ENCODE measurements at places on chromosomes 12 and 14.

DNA sequence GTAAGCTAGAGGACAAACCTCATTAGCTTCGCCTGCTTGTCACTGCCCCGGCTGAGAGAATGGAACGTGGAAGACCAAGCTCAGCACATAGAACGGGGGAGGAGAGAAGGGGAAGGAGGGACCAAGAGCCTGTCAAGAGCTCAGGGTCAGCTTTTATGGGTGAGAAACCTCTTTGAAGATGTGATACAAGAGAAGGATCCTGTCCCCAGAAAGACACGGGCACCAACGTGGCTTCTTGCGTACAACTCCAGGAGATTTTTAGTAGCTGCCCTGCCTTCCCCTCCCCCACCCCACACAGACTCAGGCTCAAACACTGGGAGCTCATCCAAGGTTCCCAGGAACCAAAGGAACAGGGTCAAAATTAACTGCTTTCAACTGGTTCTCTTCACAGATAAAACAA lies 34.7 kb downstream of the APPL2 start:
- no peak for DNase-seq

DNA sequence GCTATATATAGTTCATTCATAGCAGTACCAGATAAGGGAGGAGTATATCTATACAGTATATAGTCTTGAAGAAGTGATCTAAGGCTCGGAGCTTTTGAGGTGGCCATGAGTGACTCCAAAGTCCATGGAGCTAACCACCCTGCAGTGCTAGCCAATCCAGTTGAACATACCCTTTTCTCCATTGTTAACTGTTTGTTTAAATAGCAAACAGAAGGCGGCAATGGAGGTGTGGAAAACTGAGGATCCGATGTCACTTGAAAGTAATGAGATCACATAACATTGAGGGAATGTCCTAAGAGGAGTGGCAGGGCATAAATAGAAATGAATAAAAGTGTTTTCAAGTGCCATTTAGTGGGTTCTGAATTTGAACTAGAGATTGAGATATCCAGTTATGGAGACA lies 12.4 kb upstream of the SNAPC1 start:
- peak; percentile 18 for DNase-seq

DNA sequence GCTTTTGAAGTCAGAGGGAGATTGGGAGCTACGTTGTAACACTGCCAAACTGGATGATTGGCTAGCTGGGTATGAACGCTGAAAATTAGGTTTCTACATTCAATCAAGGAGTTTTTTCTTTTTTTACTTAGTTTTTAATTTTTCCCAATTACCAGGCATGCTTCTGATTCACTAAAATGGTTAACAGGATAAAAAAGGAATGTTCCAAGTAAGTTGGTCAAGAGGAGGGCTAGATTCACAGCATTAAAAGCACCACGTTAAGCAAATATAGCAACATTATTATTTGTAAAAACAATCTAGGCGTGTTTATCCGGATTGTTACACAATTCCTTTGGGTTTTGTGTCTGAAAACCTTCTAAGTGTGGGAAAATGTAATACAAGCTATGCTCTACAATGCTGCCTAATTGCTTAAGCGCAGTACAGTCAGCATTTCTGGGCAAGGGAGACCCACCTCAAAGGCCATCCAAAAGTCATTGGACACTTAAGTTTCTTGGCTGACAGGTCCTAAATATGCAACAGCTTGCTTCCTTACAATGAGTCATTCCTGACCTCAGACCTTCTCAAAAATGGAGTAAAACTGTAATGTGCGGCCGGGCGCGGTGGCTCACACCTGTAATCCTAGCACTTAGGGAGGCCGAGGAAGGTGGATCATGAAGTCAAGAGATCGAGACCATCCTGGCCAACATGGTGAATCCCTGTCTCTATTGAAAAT lies 1.2 kb downstream of the RPLP0 start:
- DNase-seq = no peak

DNA sequence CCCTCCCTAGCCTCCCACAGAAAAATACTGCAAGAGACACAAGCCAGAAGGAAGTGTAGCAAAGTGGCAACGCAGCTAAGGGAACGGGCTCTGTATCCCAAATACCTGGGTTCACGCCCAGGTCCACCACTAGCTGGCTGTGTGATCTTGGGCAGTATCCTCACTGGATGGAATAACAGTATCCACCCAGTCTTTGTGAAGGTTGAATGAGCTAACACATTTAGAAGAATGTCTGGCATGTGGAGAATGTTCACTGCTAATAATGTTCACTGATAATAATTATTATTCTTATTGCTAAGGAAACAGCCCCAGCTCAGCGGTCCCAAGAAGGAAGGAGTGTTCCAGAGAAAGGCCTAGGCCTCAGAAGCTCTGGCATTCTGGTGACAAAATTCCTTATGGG lies 70.9 kb downstream of the VWF start:
- no peak for DNase-seq

DNA sequence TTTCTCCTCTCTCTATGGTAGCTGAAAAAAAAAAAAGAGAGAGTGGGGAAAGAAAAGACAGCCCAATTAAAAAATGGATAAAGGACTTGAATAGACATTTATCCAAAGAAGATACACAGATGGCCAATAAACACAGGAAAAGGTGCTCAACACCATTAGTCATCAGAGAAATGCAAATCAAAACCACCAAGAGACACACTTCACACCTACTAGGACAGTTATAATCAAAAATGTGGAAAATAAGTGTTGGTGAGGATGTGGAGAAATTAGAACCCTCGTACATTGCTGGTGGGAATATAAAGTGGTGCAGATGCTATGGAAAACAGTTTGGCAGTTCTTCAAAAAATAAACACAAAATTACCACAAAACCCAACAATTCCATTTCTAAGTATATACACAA lies 172.4 kb upstream of the GRIN2B start:
- DNase-seq = no peak

DNA sequence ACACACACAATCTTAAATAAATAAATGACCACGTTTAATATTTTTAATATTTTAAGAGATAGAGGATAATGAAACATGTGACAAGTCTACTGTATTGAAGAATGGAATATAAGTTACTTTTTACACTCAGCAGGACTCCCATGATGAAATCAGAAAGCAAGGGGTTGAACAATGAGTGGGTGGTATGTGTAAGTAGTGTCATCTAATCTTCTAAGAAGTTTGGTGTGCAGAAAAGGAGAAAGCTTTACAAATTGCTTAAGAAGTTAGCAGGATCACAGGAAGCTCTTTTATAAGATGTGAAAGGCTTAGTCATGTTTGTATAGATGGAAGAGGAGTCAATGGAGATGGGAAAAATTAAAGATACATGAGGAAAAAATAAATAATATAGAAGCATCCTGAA lies 47.8 kb downstream of the SLC15A5 start:
- DNase-seq = no peak

GRCh38 chr12:30357766-30358490 lies 337.7 kb downstream of the IPO8 start:
- no peak for DNase-seq

GRCh38 chr12:132238884-132239283 lies 90.5 kb downstream of the GALNT9 start:
- DNase-seq = no peak

GRCh38 chr12:24741216-24741615 lies 207.7 kb downstream of the BCAT1 start:
- no peak for DNase-seq

DNA sequence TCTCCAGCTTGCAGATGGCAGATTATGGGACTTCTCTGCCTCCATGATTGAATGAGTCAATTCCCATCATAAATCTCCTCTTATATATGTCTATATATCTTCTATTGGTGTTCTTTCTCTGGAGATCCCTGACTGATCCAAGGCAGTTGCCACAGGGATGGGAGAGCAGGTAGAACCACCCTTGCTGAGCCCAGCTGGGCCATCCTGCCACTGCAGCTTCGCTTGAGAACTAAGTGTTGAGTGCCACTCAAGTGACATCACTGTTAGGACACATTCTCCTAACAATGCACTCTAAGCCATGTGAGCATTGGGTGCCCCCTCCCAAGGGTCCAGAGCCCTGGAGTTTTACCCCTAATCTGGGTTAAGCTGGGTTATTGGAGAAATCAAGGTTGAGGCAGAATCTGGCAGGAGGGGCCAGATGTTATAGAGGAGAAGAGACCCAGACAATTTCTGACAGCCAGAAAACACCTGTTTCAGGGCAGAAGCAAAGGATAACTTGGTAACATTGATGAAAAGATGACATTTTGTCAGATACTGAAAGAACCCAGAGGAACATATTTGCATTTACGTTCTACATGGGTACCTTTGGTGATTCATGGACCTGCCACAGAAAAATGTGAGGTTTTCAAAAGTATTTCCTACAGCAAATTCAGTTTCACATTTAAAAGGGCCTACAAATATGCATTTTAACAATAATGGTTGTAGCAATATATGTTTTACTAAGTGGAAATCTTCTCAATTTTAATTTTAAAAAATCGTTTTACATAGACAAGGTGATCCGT lies 57.2 kb upstream of the MAX start:
- no peak for DNase-seq

GRCh38 chr14:102654298-102654697 lies 61.8 kb downstream of the RCOR1 start:
- DNase-seq = no peak

DNA sequence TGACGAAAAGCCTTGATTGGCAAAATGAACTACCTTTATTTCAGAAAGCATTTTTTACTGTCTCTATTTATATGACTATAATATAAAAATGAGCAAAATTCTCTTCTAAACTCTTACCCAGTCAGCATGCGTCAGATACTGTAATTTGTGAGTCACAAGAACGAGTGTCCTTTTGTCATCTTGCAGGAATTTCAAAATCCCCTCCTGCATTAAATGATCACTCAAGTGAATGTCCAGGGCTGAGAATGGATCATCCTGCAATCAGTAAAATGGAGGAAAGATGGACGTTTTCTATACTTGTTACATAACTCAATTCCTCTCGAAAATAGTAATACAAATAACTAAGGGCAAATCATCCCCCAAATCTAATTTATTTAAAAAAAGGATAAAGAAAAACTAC lies 77.7 kb upstream of the KCNJ8 start:
- DNase-seq = no peak

DNA sequence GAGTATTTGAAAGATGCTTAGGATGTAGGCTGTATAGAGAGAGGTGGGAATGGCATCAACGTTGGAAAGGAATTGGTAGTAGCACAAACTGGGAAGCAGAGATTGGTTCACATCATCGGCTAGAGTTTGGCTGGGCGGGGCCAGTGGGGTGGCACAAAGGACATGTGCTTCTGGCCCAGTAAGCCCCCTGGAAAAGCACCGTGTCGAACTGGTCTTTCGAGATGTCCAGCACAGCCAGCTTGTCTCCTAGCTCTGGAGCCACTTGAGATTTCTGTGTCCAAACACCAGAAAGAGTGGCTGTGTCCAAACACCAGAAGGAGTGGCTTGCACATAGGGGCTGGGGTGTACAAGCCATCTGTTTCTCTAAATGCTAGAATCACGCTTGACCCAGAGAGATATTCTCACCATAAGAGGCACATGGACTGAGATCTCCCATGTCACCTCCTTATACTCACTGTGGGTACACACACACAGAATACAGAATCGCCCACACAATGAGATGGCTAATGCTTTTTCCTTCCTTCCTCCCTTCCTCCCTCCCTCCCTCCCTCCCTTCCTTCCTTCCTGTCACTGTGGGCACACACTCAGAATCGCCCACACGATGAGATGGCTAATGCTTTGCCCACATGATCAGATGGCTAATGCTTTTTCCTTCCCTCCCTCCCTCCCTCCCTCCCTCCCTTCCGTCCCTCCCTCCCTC lies 41.8 kb upstream of the KCNK13 start:
- DNase-seq = no peak

DNA sequence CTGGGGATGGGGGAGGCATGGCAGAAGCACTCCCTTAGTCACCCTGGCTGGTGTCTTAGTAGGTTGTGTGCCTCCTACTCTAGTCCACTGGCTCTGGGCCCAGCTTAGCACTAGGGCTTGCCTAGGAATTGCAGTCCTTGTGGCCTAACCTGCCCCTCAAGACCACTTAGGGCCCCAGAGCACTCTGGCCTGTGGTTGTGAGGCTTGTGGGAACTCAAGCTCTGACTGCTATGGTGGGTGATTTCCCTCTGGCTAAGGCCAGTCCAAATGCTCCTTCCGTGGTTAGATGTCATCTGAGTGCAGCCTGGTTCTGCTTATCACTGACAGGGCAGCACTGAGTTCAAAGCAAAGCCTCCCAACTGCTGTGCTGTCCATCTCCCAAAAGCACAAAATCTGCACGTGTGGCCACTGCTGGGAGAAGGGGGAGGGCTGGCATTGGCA lies 20.2 kb downstream of the FGD4 start:
- DNase-seq = peak; percentile 75

DNA sequence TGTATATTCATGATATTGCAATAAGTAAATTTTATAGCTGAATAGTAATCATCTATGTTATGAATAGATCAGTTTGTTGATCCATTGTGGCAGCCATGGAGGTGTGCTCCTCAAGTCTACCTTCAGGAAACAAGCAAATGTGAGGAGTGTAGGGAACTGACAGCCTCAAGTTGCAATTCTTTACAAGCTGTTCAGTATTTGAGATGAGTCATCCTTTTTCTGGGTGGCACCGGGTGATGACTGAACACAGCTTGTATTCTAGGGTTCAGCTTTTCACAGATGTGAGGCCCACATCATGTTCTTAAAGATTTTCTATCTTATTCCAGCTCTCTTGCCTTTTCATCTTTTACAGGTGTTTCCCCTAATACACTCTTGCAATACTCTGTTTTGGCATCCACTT lies 452.4 kb downstream of the KCNH5 start:
- no peak for DNase-seq

DNA sequence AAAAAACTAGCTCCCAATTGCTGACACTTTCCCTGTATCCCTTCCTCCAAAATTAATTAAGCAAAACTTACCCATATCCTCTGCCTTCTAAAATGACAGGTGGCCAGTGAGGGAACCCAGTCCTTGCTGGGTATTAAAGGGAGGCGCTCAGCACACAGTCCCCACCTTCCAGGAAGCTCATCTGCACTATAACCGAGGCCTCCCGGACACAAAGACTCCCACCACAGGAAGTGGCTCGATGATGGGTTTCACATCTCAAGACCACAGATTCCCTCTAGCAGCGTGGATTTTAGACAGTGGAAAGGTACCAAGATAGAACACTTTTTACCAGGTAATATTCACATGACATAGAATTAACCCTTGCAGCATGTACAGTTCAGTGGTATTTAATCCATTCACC lies 126.8 kb upstream of the NCOR2 start:
- DNase-seq = no peak

DNA sequence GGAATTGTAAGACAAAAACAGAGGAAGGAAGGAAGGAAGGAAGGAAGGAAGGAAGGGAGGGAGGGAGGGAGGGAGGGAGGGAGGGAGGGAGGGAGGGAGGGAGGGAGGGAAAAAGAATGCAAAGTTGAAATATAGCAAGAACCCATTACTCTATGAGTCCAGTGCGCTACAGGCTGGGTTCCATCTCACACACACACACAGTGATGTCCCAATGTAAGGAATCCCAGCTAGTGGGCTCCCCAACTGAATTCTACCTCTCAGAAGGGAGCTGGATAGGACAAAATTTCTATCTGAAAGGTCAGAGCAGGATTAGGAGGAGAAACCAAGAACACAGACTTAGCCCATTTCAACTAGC lies 173.4 kb downstream of the DAD1 start:
- no peak for DNase-seq

GRCh38 chr12:132593938-132594358 lies 16.4 kb downstream of the LRCOL1 start:
- DNase-seq = peak; percentile 93
